ENCODE measurements at places on chromosomes 12 and 14.

- no peak for DNase-seq
Measured at GRCh38 chr14:104450811-104451401, 128.7 kb upstream of the C14orf180 start.

- no peak for DNase-seq
Measured at GRCh38 chr12:25938581-25938980, 19.9 kb upstream of the RASSF8 start.

- DNase-seq: no peak
Measured at GRCh38 chr12:124493809-124494750, 73.3 kb downstream of the NCOR2 start.

- DNase-seq: no peak
Measured at GRCh38 chr14:75522983-75523318, 682 bp downstream of the BATF start.

GRCh38 chr14:62710811-62711210 is 334.4 kb downstream of the KCNH5 start:
- DNase-seq: no peak

- no peak for DNase-seq
Measured at GRCh38 chr14:24135584-24135833, 485 bp upstream of the PSME1 start.

DNA sequence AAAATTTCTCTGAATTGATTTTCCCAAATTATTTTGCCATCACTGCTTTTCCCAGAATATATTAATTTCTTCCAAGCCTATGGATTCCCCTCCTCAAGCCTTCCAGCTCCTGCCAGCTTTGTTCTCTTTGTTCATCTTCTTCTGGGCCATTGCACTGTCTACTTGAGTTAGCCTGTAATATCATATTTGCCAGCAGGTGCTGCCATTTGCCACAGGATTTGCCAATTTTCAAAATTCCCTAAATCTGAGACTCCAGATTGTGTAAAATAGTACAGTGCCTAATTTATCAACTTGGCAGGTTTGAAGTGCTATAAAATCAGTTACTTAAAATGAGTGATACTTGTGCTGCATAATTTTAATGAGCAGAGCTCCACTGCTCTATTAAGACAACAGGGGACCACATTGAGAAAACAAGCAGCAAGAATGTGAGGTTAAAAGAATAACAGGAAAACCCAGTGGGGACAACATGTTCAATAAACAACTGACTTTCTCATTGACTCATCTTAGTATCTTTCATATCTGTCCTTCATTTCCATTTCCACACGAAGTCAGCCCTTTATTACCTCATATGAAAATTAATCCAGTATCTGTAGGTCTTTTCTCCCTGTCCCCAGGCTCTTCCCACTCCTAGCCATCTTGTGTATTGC is 84.6 kb upstream of the CCDC196 start:
- DNase-seq: no peak

DNA sequence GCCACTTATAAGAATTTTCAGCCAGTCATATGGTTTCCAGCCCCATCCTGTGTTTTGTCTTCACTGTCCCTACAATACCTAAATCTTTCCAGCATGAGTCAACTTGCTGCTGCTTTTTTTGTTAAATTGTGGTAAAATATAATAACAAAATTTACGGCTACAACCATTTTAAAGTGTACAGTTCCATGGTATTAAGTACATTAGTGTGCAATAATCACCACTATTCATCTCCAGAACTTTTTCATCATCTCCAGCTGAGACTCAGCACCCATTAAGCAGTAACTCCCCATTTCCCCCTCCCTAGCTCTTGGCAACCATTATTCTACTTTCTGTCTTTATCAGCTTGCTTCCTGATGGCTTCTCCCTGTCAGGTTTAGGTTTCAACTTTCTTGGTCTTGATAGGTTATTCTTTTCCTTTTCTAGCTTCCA is 39.1 kb downstream of the FRS2 start:
- no peak for DNase-seq

DNA sequence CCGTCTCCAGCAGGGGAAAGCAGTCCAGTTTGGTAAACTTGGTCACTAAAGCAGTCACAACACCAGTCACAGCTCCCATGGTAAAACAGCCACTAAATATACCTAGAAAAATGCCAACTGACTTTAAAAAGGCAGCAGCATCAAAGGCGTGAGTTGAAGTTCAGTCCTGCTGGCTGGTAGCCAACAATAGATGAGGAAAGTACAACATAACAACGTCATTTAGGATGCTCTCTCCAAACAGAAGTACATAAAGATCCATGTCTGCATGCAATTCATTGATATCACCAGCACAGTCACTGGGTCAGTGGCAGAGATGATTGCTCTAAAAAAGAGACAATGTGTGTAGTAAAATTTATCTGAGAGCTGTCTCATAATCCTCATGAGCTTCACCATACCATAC is 59.3 kb upstream of the TMPO start:
- DNase-seq: no peak

DNA sequence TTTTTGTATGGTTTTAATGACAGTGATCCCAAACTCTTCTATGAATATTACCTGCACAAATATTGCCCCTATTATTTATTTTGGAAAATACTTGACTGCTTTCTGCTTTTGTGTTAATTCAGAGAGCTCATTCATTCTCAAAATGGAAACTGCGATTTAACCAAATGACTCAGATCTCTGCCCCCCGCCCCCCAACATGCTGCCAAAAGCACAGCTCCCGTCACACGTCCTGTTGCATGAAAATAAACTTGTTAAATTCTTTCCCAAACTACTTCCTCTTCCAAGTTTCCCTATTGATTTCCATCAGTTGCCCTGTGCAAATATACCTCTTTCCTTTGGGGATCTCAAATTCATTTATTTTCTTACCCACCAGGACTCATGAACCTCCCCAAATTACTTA is 18.0 kb upstream of the NRDE2 start:
- no peak for DNase-seq

DNA sequence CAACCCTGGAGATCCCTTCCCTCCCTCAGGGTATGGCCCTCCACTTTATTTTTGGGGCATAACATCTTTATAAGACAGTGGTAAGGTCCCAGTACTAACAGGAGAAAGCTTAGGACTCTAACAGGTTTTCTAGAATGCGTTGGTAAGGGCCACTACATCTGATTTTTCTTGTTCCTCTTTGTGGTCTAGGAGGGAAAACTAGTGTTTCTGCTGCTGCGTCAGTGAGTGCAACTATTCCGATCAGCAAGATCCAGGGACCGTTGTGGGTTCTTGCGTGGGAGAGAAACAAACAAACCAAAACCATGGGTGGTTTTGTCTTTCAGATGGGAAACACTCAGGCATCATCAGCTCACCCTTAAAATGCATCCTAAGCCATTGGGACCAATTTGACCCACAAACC is 123.6 kb upstream of the SLC16A7 start:
- DNase-seq: no peak

DNA sequence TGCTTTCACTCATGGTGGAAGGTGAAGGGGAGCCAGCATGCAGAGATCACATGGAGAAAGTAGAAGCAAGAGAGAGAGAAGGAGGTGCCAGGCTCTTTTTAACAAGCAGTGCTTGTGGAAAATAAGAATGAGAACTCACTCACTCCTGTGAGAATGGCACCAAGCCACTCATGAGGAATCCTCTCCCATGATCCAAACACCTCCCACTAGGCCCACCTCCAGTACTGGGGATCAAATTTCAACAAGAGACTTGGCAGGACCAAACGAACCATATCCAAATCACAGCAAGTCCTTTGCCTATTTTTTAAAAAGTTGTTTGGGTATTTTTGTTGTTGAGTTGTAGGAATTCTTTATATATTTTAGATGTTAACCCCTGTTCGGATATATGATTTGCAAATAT is 245.9 kb upstream of the ARID2 start:
- peak; percentile 2 for DNase-seq

- no peak for DNase-seq
Measured at GRCh38 chr12:117538032-117538690, 176.7 kb upstream of the NOS1 start.

- DNase-seq: no peak
Measured at GRCh38 chr12:90163975-90164374, 455.3 kb upstream of the ATP2B1 start.

GRCh38 chr14:25843481-25844470 is 754.1 kb downstream of the NOVA1 start:
- DNase-seq: no peak

GRCh38 chr14:90293766-90294730 is 37.7 kb downstream of the NRDE2 start:
- no peak for DNase-seq

DNA sequence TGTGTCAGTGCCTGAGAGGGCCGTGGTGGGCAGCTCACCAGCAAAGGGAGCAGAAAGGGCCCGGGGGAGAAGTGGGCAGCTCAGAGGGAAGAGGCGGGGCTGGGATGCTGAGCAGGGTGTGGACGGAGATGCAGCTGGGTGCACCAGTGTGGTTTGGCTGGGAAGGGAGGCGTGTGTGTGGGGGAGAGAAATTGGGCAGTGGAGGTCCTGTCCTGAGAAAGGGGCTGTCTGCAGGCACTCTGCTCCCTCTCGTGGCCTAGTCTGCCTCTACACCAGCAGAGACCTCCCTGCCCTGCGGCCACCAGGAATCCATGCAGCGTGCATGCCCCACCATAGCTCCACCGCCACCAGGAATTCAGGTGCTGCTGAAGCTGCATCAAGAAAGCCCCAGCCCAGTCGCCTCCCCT is 6.4 kb downstream of the TMEM121 start:
- no peak for DNase-seq

DNA sequence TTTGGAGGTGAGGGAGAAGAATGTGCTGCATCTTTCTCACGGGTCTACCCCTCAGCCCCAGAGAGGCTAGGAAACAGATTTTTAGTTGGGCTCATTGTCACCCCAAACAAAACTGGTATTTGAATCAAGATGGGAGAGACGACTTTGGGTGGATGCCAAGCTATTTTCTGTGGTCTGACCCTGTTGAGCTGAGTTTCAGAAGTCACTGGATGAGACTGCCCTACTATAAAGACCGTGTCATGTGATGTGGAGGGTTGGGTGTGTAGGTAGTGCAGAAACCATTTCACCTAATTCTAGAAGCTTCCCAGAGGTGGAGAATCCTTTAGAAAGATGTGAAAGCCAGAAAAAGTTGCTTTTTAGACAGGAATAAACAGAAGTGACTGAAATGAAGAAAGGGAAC is 60.2 kb downstream of the IFT43 start:
- DNase-seq: no peak

DNA sequence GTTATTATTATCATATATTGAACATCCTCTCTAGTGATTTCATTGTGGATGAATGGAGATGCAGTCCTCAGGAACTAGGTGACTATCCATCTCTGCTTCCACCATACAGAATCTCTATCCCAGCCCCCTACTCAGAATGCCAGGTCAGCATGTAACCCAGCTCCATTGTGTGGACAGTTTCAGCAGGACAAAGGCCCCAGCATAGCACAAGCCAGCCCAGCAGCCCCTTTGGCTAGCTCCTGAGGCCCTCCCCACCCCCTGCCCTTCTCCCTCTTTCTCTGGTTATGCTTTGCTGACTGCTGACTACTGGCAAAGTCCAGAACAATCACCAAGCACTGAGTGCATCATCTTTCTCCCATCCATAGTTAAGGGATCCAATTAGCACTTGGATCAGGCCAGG is 5.8 kb upstream of the SPRYD4 start:
- DNase-seq: no peak

- DNase-seq: no peak
Measured at GRCh38 chr12:19654650-19655376, 215.5 kb downstream of the AEBP2 start.

GRCh38 chr14:65333943-65334687 is 78.4 kb upstream of the FUT8 start:
- peak; percentile 46 for DNase-seq

GRCh38 chr14:105385322-105385637 is 13.1 kb upstream of the TEX22 start:
- no peak for DNase-seq

- DNase-seq: no peak
Measured at GRCh38 chr14:100400115-100400514, 77.0 kb downstream of the SLC25A47 start.

DNA sequence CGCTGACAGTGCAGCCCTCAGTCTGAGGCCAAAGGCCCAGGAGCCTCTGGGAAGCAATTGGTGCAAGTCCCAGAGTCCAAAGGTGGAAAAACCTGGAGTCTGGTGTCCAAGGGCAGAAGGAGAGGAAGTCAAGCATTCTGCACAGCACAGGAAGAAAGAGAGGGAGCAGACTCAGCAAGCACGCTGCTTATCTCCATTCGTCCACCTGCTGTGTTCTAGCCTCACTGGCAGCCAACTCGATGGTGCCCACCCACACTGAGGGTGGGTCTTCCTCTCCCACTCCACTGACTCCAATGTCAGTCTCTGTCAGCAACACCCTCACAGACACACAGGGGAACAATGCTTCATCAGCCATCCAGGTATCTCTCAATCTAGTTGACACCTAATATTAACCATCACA is 38.8 kb downstream of the HELB start:
- DNase-seq: no peak

DNA sequence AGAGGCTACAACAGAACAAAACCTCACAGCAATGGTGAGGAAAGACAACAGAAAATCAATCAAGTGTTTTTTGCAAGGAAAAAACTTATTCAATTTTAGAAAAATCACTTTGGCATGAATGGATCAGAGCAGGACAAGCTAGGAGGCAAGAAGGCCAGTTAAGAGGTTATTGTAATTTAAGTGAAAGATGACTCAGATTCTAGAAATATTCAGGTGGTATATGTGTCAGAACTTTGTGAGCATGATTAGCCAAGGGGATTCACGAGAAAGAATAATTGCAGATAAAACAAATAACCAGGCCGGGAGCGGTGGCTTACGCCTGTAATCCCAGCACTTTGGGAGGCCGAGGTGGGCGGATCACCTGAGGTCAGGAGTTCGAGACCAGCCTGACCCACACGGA is 12.7 kb downstream of the GCH1 start:
- DNase-seq: no peak

- peak; percentile 77 for DNase-seq
Measured at GRCh38 chr12:78886719-78887407, 22.3 kb downstream of the SYT1 start.

- no peak for DNase-seq
Measured at GRCh38 chr14:59160506-59160905, 28.0 kb upstream of the DAAM1 start.

DNA sequence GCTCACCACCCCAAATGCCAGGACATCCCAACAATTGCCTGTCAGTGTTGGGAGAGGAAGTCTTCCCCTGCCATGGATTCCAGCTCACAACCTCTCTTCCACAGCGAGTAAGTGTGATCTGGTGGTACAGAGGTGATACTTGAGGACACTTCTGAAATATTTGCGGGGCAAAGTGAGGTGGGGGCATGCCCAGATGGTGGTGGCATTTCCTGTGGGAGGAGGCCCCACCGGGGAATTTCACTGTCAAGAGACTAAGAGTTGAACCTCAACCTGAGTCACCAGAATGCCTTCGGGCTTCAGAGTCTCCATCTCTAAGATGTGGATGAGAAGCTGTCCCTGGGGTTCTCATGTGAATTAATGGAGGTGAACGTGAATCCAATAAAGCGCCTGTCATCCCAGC is 122.3 kb upstream of the RFLNA start:
- DNase-seq: no peak

DNA sequence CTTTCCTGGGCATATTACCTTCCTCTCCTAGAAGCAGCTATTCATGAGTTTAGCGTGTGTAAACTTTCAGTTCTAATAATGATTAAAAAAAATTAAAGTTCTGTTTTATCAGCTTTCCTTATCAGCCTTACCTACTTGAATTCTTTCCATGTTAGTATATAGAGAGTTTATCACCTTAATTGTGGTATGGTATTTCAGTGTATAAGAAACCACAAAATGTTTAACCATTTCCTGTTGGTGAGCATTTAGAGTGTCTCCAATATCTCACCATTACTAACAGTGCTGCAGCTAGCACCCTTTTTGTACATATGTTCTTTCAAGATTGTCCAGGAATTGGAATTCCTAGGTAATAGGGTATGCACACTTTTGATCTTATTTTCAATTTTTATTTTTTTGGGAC is 89.5 kb downstream of the FBXO33 start:
- DNase-seq: no peak

GRCh38 chr14:97046967-97047366 is 249.8 kb downstream of the VRK1 start:
- DNase-seq: no peak
